ENCODE measurements at places on chromosomes 5 and 9.

DNA sequence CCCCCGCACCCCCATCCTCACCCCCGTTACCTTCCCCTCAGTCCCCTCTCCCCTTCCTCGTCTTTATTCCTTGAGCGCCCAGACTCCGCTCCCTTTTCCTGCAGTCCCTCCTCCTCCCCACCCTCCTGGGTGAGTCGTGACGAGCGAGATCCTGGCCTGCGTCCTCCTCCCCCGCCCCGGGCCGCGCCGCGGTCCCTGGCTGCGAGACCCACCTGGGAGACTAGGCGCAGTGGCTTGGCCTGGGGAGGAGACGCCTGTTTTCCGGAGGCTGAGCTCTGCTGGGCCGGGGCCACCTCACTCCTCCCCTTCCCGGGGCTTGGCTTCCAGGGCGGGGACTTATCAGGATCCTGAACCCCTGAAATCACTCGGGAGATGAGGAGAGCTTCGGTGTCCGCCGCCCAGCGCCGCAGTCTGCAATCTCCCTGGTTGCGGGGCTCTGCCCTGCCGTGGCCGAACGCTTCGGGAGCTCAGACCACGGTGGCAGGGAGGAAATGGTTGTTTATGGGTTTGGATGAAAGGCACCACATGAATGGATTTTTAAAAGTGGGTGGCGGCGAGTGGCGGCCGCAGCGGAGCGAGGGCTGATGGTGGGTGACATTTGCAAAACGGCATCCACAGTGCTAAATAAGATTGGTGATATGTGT is 984 bp downstream of the STXBP1 start:
- DNase-seq, result no peak

- no peak for DNase-seq
Observed at GRCh38 chr9:86549401-86549811, 195.2 kb upstream of the TUT7 start.

DNA sequence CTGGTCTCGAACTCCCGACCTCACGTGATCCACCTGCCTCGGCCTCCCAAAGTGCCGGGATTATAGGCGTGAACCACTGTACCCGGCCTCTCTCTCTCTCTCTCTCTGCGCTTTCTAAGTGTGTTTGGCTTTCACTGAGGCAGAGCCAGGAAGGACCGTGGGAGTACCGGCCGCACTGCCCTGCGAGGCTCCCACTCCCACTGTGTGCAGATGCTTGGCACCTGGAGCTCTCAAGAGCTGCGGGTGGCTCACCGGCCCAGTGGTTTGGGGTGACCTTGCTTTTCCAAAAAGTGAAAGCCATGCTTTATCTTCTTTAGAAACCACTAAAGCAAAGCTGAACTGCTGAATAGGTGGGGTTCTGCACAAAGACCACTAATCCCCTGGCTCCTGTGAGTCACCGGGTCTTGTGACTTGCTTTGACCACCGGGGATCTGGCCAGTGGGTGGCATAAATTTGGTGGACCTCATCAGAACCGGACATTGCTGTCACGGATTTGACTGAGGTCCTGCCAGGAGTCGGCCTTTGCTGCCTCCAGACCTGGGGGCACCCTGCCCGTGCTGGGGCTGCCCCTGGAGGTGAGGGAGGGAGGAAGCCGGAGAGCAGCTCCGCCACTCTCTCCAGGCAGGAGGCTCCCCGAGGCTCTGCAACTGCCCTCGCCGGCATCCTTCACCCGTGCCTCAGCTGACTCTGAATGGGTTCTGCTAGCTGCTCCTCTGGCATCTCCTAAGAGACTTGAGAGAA is 228.9 kb downstream of the FANCC start:
- DNase-seq, result no peak

- no peak for DNase-seq
Observed at GRCh38 chr9:73089304-73089985, 62.2 kb upstream of the ANXA1 start.

DNA sequence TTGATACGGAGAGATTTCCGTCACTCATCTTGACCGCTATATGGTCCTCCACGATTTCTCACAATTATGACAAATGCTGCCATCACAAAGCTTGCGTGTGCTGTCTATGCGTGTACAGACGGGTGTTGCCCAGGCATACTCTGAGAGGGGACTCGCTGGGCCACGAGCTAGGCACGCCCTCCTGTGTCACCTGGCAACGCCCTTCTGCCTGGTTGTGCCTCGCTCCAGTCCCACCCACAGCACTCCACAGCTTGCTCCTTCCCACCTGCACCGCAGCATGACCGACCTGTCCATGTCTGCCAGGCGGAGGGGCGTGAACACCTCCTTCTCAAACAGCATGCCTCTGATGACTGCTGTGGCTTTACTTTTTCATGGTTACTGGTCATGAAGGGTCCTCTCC is 55.6 kb downstream of the CAMSAP1 start:
- no peak for DNase-seq

DNA sequence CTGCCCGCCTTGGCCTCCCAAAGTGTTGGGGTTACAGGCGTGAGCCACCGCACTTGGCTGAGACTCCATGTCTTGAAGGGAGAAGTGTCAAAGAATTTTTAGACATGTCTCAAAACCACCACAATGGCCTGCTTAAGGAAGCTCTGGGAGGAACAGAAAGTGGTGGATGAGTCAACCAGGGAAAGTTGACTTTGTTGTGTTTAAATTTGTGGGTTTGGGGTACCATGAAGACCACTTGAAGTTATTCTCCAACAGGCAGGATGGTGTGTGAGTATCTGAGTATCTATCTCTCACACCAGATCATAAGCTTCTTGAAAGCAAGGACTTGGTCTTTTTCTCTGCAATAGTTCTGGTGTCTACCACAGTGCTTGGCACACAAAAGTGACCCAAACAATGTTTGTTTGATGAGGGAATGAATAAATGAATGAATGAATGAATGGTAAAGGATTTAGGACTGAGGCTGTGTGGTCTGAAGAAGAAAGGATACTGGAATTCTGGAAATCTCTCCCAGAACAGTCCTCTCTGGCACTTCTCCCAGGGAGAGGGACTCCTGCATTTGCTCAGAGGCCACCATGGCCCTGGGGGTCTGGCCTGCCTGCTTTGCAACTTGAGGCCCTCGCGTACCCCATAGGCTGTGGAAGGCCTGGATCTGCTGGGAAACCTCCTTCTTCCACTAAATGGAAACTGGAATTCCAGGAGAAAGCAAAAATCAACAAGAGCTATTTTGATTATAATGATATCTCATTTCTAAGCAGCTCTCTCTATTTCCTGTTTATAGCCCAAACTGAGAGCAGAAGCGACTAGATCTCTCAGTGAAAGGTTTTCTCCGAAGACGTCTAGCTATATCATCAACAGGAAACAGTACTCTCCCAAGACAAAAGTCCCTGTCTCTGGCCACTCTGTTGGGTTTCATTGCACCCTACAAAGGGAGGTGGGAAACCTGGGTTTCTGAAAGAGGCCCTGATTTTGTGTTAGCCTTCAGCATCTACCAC is 187.9 kb downstream of the PALM2AKAP2 start:
- DNase-seq, result no peak

- no peak for DNase-seq
Observed at GRCh38 chr9:3912817-3913216, 387.0 kb upstream of the RFX3 start.

DNA sequence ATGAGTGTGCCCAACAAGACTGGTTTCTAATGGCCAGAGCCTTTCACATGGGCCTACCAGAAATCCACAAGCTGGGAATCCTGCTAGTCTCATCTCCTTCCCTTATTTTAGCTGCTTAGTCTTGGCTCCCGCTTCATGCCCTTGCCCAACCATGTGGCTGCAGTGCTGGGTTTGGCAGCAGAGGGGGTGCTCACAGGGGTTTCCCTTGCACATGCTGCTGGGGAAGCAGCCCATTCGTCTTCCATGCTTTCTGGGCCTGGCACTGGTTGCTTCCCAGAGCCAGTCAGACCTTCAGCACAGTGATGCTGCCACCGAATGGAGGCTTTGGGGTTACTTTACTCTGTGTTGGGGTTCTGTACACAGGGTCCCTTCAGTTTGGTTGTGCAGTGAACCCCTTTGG is 26.3 kb downstream of the SLC46A2 start:
- no peak for DNase-seq

DNA sequence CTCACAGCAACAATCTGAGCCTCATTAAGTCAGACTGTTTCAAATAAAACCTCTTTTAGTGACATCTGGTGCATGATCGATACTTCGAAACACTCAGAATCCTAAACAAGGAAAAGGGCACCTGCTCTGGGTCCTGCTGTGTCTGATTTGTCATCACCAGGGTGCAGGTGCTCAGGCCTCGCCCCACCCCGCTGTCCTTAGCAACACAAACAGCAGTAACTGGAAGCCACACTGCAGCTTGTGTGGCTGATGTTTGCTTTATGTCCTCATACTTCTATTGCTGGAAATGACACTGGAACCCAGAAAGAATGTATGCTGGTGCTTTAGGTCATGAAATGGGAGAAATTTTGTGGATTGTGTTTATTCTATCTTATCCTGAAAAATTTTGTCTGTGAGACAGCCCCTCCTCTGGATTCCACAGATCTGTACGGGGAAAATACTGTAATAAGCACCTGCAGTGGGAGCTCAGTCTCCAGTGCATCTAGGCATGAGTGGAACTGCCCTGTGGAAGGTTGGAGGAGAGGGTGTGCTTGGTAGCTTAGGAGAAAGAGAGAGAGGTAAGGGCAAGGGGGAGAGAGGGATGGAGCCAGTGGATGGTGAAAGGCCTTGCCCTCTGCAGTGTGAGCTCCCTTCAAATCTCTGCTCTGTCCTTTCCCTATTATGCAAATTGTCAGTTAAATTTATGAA is 284.2 kb downstream of the SMARCA2 start:
- no peak for DNase-seq

DNA sequence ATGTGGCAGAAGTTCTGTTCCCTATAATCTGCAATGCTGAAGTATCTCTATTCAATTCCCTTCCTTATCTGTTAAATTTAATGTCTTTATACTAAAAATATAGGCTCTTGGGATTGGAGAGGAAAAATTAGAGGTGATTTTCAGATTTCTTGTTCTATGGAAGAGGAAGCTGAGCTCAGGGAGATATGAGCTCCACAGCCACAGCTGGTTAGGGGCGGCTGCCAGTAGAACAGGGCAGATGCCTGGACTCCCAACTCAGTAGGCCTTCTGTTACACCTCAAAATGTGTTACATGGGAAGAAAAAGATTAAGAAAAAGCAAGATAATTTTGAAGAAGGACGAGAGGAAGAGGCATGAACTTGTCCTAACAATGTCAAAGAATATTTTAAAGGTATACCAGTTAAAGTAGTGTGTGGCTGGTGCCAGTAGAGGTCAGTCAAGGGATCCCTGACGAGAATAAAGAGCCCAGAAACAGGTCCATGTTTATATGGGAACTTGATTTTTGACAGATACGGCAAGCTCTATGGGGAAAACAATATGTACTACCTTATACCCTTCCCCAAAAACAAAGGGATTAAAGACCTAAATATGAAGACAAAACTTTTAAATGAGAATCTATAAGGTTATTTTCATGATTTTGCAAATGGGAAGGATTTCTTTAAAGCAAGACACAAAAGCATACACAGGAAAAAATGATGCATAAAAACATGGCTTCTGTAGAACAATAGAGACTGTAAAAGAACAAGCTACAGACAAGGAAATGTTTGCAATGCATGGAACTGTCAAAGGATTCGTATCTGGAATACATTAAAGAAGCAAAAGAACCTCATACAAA is 28.7 kb downstream of the DNAJC21 start:
- no peak for DNase-seq

DNA sequence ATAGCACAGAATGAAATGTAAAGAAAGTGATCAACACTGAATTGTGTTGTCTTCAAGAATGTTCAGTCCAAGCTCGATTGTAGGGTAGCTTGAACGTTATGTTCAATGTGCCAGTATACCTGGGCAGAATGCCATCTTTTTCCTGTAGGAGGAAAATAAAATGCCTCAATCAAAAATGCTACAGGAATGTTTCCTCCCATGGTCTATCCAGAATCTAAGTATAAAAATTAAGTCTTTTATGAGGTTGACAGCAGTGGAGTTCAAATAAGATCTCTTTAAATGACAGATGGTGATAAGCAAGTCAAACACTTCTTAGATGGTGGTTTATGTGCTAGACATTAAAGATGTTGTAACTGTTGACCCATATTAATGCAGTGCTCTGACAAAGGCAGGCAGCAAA is 488.6 kb downstream of the CSNK1G3 start:
- DNase-seq, result no peak

DNA sequence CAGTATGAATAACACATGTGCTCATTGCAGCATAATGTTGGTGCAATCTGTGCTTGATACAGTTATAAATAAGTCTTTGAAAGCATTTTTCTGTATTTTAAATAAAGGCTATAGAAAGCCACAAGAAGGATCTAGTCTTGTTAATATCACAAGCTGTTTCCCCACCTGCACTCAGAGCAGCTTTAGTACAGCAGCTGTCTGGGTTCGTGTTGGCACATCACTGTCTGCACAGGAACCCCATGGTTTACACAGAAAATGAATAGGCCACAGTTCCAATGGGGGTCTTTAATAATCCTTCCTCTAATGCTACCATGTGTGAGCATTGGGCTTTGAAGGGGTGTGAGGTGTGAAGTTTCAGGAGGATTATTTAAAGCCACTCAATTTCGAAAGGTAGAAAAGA is 2269.7 kb downstream of the MAT2B start:
- no peak for DNase-seq

DNA sequence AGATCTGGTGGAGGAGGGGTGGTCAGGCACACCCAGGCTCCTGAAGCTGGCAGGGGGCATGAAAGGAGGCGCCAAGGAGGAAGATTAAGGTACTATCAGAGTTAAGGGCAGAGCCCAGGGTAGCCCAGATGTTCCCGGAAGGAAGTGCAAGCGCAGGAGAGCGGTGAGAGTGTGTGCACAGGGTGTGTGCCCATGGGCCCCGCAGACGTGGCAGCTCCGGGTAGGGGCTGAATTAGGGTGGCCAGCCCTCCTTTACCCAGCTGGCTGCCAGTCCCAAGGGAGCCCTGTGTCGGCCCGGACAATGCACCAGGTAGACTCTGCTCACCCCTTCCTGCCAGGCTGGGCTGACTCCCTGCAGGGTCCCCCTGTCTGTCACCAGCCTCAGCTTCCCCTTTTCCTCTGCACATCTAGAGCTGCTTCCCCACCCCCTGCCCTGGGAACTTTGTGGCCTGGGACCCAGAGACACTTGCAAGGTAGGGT is at the start of gene SMIM33:
Gene SMIM33 (plus strand): TSS at position 184 of the 480 bp plus-strand sequence. CDS start 118 bp downstream, at position 302.
- DNase-seq, result no peak

DNA sequence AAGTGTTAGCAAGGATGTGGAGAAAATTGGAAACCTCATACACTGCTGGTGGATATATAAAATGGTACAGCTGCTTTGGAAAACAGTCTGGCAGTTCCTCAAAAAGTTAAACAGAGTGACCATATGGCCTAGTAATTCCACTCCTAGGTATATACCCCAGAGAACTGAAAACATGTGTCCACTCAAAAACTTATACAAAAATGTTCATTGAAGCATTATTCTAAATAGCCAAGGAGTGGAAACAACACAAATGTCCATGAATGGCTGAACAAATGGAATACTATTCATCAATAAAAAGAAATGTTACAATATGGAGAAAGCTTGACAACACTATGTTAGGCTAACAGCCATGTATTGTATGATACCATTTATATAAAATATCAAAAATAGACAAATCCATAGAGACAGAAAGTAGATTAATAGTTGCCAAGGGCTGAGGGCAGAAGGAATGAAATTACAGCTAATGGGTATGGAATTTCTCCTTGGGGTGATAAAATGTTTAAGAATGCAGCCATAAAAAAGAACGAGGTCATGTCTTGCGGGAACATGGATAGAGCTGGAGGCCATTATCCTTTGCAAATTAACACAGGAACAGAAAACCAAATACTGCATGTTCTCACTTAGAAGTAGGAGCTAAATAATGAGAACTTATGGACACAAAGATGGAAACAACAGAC is 33.6 kb upstream of the FBP1 start:
- no peak for DNase-seq

GRCh38 chr9:23554686-23555085 is 271.4 kb downstream of the ELAVL2 start:
- no peak for DNase-seq

Data from cortex of kidney (tissue), 1 donor.